ENCODE measurements at places on chromosomes 7 and 10. TPM values are rescaled to one million over a fixed set of nuclear protein-coding genes. Genes with fewer than 3 reads are reported as not detected.

The MRC1 gene
- not detected for total RNA-seq

The PRPS1L1 gene
- not detected for total RNA-seq

The PAPSS2 gene
- total RNA-seq, result 71.8 TPM

The IL15RA gene
- total RNA-seq, result 0.24 TPM
